Activated T-cell treated with anti-CD3 and anti-CD28 coated beads for 4 hours (primary cell): ENCODE measurements at places on chromosomes 1 and 21.

GRCh38 chr21:45322231-45322959, 34.7 kb upstream of the POFUT2 start:
- DNase-seq = no peak

DNA sequence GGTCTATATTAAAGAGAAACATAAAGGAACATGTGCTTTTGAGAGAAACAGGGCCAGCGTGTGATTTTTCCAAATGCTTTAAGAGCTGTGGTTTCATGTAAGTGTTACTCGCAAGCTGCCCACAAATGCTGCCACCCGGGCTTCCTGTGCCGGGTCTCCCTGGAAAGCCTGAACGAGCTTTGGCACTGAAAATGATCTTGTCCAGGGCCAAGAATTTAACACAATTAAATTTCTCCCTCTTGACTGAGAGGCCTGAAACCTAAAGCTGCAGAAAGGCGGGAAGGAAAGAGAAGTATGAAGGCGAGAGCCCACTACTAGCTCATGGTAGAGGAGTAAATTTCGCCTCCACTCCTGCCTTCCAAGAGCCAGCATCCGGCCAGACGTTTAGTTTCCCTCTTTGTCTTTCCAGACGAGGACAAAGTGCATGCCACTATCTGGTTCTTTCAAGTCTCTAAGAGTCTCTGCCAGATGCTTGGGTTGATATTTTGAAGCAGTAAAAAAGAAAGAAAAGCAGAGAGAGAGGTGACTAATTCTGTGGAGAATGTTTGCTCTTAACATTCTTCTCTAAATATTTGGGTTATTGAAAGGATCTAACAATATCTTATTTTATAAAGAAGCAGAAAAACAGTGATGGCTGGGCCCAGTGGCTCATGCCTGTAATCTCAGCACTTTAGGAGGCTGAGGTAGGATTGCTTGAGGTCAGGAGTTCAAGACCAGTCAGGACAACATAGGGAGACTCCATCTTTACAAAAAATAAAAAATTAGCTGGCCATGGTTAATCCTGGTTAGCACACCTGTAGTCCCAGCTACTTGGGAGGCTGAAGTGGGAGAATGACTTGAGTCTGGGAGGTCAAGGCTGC, 100.0 kb upstream of the HNRNPU start:
- DNase-seq = no peak

GRCh38 chr21:46109313-46110221, 11.7 kb downstream of the COL6A2 start:
- no peak for DNase-seq

DNA sequence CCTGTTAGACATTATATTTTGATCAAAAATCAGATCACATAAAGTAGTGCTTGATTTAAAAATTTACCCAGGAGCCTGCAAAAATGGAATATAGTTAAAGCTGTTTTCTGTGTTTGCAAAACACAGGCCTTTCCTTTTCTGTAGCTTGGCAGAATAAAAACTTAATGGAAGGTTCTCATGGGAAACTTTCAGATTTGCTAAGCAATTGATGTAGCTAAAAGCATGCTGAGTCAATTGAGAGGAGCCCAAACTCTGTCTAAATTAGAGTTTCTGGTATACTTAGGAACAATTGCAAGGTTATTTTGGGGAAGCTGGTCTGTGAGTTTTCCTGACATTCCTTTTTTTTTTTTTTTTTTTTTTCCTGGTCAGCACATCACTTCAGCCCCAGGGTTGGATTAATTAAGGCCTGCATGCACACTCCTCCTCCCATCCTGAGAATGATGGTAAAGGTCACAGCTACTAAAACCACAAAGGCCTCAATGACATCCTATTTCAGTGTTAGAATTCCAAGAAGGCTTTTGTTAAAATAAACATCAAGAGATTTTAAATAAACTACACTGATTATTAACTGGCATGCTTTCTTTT, 608.7 kb downstream of the PLPP3 start:
- DNase-seq = no peak

DNA sequence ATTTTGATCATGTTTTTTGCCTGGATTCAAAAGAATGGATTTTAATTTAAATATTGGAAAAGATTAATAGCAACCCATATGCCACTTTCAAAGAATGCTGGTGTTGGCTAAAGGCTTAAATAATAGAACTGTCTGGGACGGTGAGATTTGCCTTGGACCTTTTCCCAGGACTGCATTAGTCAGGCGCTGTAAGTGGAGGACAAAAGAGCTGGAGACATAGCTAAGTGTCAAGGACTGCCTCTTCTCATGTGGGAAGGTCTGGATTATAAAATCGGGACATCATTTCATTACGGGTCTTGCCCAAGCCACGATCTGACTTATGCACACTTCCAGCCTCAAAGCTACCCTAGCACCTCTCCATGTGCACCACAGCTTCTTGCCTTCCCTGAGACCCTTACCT, 458.5 kb upstream of the DEPDC1 start:
- no peak for DNase-seq

DNA sequence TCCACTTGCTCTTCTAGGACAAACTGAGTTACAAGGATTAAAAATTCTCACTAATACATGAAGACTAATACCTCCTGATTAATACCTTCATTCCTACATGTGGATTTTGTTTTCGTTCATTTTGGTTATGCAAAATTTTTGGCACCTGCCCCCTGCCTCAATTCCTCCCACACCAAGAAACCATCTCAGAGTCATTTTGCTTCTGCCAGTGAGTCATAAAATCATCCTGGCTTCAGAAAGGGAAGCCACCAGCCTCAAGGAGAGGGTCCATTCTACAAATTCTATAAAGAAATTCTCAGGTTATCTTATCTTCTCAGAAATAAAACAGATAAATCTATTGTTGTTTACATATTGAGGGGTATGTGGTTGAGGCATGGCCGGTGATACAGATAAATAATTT, 103.2 kb upstream of the COA6 start:
- DNase-seq = no peak

DNA sequence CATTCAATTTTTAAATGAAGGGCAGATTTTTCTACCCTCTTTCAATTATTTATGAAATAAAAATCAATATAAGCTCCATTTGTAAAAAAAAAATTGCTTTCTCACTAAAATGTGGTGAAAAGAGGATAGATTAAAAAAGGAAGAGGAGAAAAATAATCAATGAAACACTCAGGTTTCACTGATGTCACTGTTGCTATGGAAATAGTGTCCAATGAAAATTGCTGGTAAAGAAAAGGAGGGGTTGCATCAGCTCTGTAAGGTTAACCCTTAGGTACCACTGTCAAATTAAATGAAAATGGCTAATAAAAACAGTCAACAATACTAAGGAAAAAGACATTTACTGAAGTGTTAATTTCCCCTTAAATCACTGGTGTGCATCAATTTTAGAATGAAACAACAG, 91.6 kb upstream of the TTC39A start:
- DNase-seq = no peak
